ENCODE measurements at places on chromosomes 6 and 20.

GRCh38 chr6:36386495-36387439 lies 702 bp downstream of the ETV7 start:
- DNase-seq: peak; percentile 62

DNA sequence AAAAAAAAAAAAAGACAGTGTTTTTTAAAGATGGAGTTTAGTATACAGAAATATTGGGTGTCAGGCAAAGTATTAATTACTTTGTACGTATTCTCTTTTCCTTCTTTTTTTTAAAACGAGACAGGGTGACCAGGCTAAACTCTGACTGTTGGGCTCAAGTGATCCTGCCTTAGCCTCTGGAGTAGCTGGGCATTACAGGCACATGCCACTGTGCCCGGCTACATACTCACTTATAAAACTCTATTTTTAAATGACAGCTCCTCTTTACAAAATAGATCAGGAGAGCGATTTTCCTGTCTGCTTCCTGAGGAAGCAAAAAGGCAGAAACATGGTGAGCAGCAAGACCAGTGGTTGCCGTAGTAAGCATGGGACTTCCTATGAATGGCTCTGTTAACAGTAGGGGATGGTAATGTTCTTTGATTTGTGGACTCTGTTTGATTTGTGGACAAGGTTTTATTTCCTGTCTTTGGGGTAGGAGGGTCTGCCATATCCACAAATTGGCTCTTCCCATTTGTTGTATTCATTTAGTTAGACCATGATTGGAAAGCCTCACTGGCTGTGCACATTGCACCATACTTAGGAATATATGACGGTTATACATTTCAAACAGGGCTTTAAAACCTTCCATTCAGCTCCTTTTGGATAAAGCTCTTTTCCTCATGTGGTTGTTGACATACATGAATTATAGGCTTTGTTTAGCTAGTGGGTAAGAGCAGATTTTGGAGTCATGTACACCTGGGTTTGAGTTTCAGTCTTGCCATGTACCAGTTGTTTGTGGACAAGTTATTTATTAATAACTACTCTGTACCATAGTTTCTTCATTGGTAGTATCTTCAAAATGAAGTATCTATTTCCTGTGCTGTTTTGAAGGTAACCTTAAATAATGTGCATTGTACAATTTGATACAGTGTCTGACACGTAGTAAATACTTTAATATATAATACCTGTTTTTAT lies 45.1 kb downstream of the PTPRA start:
- no peak for DNase-seq

GRCh38 chr6:5143634-5144311 lies 58.6 kb downstream of the PPP1R3G start:
- peak; percentile 88 for DNase-seq

DNA sequence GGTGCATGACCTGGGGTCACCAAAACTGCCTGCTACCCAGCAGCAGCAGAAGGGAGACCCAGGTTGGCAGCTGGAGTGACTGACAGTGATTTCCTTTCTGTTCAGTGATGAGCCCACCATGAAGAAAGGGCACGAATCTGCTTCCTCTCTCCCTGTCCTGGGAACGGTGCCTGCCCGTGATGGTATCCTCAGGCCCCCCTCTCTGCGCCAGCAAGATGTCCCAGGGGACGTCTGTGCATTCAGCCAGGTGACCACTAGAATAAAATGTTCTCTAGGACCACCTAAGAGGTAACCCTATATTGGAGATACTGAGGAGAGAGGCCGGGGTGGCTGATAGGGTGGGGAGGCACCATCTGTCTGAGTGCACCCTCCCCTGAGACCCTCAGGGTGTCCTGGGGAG lies 294.7 kb downstream of the QKI start:
- no peak for DNase-seq

DNA sequence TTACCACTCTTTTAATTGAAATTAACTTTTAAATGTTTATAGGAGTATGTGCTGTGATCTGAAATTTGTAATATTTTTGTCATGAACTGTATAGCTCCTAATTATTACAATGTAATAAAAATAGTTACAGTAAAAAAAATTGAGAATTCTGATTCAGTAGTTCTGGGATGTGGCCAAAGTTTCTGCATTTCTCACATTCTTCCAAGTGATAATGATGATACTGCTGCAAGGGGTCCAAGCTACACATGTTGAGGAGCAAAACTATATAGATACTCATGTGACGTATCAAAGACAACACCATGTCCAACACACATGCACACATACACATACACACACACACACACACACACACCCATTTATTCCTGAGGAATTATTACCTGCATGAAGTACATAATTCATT lies 71.0 kb upstream of the FAM83B start:
- no peak for DNase-seq

- DNase-seq: no peak
Measured at GRCh38 chr20:62445553-62446340, 18.4 kb upstream of the RBBP8NL start.

GRCh38 chr6:65505736-65506135 lies 201.3 kb downstream of the EYS start:
- DNase-seq: no peak

GRCh38 chr6:35195120-35195780 lies 18.5 kb upstream of the SCUBE3 start:
- no peak for DNase-seq

DNA sequence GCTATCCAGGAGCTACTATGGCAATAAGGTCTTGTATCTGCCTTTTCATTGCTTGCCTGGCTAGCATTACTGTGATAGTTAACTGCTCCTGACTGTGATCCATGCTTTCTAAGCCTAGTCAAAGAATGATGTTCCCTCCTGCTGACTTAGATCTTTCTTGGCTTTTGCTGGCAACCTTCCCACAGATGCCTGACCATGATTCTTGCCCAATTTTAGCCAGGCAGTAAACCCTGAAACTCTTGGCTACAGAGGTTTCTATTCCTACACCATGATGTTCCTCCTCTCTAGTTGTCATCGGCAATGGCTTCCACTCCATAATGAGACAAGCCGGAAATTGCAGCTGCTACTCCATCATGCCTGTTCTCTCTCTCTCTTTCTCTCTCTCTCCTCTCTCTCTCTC lies 238.1 kb downstream of the HAO1 start:
- no peak for DNase-seq

DNA sequence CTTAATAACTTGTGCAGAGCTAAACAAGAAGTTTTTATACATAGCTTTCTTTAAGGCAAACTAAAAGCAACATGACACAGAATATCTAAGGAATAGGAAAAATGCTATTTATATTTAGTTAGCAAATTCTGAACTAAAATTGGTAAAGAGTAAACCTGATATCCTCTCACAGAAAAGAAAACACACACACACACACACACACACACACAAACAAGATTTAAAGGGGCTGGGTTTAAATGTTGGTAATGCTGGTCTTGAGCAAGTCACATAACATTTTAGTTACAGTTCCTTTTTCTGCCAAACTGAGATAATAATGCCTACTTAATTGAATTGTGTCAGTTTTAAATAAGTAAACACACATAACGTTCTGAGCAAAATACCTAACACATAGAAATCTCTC lies 1.6 kb downstream of the TRDN start:
- DNase-seq: no peak

- DNase-seq: no peak
Measured at GRCh38 chr6:136439514-136440190, 110.6 kb downstream of the MAP7 start.

GRCh38 chr6:107627969-107628368 lies 138.1 kb downstream of the SOBP start:
- no peak for DNase-seq

DNA sequence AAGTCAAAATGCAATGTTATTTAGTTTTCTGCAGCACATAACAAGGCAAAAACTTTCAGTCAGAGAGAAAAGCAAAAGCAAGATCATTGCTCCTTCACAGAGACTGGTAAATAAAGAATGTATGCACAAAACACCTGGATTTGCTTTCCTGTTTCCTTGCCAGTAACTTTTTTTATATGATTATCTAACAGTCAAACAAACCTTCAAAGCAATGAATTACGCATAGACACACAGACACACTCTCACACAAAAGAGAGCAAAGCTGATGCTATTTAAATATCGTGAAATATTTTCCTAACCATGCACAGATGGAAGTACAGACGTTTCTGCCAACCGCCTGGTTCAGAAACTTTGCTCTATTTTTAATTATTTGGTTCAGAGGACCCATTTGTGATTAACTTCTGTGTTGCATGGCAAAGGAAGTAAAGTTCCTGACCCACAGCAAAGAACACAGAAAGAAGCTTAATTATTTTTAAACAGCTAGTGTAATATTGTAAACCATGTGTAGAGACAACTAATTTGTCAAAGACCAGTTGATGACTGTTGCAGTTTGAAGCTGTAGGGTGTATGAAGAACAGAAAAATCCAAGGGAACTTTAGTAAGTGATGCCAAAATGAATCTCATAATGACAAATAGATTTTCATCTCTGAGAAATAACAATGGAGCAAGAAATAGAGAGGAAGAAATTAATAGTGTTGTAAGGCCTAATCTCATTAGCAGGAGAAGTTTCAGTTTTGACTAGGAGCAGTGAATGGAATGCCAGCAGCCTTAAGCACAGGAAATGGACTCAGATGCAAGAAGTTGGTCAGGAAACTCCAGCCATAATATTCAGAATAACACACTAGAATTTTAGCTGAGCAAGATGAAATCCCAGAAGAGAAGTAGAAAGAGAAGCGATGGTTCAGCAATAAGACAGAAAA lies 24.1 kb downstream of the ATXN1 start:
- peak; percentile 93 for DNase-seq

- peak; percentile 87 for DNase-seq
Measured at GRCh38 chr20:51703400-51704287, 64.5 kb downstream of the ATP9A start.

DNA sequence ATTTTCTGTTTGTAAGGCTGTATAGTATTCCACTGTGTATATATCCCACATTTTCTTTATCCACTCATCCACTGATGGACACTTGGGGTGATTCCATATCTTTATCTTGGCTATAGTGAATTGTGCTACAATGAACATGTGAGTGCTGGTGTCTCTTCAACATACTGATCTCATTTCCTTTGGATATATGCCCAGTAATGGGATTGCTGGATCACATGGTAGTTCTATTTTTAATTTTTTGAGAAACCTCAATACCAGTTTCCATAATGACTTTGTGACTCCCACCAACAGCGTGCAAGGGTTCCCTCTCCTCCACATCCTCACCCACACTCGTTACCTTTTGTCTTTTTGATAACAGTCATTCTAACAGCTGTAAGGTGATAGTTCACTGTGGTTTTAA lies 166.0 kb downstream of the ARHGAP18 start:
- DNase-seq: peak; percentile 30

Measured in A673 (cell line).